ENCODE measurements at places on chromosomes 7 and 10.

DNA sequence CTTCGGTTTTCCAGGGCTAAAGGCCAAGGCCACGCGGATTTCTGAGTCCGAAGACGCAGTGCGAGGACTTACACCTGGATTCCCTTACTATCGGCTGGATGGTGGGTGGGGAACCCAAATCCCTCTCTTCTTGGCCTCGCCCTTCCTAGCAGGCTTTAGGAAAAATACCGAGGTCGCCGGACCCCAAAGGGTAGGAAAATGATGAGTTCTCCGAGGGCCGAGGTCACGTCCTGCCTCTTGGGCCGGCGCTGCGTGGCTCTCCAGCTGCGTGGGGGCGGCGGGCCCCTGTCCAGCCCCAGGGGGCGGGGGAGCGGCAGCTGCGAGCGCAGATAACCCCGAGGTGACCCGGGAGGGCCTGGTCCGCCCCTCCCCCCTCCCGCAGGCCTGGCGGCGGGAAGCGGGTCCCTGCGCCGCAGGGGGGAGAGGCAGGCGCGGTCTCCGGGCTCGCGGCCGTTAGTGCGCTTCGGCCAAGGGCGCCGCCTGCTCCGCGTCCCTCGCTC is 805 bp upstream of the HMX3 start:
- DNase-seq: no peak

DNA sequence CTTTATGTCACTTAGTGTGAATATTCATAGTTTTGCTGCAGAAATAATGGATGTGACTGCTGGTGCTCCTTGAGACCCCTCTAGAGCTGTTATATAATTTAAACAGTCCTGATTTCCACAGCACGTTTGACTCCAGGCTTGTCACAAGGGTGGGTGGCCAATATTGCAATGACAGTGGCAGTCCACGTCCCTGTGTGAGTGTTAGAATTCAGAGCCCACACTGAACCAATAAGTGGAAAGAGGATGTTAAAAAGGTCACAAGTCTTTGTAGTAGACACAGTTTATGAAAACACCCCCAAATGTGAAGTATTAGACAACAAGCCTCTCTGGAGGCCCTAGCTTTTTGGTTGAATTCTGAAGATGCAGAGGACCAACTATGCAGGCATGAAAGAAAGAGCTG is 2.0 kb downstream of the PPP1R17 start:
- DNase-seq: no peak

DNA sequence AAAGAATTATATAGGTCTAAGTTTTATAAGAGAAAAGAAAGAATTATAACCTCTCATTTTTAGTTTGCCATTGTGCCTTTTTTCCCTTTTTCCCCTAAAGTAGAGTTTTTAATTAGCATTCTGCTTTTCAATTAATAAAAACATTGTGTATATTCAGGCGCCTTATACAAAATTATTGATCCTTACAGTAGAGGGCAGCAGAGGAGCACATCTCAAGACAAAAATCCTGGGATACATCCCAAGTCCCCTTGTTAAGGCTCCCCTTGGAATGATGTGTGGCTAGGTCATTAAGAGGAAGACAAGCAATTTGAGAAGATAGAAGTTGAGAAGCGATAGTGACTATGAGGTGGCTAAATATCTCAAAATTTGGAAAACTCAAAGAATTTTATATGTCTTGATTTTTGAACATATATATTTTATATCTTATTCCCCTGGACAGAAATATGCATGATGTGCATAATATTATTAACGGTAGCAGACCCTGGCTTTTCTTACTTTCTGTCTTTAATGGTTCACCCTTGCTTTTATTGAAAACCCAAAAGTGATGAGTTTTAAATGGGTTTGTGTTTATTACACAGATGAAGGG is 19.1 kb upstream of the TPK1 start:
- no peak for DNase-seq

DNA sequence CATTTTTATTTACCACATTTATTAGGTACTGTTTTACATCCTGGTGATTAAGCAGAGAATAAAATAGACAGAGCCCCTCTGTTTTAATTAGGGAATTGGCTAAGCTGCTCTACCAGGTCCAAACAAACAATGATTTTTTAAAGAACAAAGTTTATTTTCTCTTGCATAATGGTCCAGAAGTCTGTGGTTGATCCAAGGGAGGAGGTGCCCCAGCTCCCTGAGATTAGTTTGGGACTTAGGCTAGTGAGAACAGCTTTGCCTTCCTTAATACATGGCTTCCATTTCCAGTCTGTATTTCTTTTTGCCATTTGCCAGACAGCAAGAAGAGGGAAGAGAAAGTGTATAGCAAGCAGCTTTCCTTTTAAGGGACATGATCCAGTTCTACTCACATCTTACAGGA is 2.9 kb upstream of the MIOS start:
- DNase-seq: no peak

DNA sequence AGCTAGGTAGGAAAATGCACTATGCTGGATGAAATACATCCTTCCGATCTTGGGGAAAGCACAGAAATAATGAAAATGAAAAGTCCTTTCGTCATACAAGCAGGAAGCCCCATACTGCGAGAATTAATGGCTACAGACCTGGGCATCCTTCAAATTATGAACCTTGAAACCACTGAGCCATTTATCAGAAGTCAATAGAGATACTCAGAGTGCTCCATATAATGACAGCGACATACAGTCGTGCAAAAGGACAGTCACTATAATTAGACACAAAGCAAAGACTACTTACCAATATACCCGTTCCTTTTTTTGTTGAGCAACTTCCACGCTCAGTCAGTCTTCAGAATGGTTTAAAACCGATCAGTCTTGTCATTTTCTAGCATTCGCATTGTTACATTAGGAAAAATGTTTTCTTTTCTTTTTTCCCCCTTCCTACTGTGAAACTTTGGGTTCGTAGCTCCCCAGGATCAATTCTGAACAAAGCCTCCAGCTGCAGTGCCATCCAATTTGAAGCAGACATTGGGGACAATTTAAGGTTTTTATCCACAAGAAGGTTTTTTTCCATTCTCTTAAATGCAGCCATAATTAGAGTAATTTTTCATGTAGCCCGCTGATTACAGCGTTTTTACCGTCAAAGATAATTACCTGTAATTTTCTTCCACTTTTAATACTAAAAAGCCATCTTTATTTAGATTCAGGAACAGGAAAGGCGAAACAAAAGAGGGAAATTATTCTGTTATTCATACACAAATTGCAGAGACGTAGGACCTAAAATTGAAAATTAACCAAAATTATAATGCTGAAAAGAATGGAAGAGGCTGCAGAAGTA is 6.4 kb downstream of the DLX6 start:
- no peak for DNase-seq

DNA sequence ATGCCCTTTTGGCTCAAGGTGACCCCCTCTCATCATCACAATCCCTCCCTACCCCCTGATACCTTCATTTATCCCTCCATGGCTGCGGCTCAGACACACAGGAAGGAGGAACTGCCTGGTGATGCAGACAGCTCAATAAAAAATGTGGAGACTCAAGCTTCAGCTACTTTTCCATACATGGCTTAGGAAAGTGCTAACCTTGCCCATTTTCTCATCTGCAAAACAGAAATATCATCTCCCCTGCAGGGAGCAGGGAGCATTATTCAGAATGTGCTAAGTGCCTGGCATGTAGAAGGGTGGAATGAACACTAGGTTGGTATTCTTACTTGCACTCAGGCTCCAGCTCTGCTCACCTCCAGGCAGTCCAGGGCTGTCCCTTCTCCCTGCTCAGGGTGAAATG is 23.8 kb downstream of the CXCL12 start:
- DNase-seq: no peak

DNA sequence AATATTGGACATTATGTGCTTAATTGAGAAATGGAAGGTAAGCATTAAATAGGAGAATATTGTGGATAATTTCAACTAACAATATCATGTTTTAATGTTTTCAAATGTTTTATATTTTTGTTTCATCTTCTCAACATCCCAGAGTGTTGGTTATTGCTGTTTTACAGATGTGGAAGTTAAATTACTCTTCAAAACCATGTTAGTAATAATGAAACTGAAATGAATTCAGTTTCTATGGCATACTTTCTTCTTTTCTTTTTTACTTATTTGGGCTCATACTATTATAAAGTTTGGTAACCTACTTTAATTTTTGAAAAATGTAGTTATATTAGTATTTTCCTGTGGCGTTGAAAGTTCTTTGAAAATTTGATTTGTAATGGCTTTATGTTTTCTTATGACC is 4.2 kb downstream of the GLRX3 start:
- DNase-seq: no peak

DNA sequence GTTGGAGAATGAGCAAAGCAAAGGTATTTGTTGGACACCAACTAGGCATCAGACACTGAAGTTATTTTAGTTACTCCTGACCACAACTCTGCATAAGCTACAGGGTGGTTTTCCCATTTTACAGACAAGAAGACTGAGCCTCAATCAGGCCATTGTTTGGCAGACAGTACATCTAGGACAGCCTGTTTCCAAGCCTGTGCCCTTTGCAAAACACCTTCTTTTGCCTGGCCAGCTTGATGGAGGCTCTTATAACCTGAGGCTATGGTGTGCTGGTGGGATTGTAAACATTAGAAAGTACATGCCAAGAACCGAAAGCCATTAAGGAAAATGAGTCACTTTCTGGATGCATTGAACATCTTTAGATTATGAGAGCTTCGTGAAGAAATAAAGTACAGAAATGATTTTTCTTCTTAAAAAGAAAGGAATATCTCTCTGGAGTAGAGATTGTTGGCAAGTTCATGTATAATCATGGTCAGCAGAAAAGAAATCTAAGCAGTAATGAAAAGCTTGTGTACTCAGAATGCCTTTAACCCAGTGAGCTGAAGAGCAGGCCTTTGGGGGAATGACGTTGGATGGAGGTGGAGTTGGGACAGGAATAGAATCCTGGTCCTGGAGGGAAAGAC is 140.6 kb downstream of the KIAA1217 start:
- DNase-seq: no peak

GRCh38 chr7:3453398-3453797 is 152.3 kb downstream of the SDK1 start:
- DNase-seq: no peak

- DNase-seq: no peak
Observed at GRCh38 chr7:23000597-23001360, 13.2 kb downstream of the HYCC1 start.

GRCh38 chr10:14667781-14668180 is 106.9 kb downstream of the FAM107B start:
- DNase-seq: no peak

DNA sequence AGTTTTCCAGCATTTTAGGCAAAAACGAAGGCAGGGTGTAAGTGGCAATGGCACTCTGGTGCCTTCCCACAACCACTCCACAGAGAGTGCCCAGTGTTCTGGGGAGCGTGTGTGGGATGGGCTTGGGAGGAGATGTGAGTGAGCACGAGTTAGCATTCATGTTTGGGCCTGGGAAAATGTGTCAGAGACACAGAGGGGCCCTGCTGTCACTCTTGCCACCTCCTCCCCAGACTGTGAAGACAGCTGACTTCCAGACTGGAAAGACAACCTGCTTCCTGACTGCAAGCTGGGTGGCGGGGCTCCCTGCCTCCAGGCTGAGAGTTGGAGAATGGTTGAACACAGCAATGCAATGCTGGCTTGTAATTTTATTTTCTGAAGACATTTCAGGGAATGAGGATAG is 454.5 kb upstream of the ZMIZ1 start:
- no peak for DNase-seq

DNA sequence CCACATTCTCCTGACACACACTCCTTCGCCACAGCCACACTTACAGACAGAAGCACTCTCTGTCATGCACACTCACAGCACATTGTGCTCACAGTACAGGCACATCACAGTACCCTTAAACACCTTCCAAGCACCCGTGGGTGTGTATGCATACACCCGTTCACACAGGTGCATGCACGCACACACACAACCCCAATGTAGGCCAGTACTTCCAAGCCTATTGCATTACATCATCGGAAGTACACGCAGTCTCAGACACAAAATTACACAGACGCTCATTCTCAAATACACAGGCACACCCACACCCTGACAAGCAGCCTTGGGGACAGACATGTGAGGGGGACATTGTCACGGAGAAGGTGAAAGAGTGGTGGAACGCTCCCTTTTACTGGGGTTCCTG is 11.1 kb downstream of the KAZALD1 start:
- DNase-seq: no peak

GRCh38 chr7:47332681-47333553 is 249.0 kb downstream of the TNS3 start:
- DNase-seq: no peak

- no peak for DNase-seq
Observed at GRCh38 chr7:42135728-42136127, 101.3 kb downstream of the GLI3 start.

- no peak for DNase-seq
Observed at GRCh38 chr10:105243825-105244224, 602.7 kb downstream of the SORCS3 start.

DNA sequence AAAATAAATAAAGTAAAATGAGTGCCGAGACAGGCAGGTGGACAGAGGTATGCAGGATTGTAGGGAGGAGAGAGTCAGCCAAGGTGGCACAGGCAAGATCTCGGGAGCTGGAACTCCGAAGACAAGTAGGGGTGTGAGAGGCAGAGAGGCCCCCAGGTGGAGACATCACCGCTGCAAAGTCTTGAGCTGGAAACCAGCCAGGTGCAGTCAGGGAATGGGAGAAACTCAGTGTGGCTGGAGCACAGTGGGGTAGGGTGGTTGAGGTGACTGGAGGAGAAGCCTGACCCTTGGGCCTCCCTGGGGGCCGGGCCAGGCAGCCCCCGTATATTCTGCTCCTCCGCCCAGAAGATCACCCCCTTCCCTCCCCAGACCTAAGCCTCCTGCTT is 4.2 kb downstream of the EPHB4 start:
- DNase-seq: no peak

DNA sequence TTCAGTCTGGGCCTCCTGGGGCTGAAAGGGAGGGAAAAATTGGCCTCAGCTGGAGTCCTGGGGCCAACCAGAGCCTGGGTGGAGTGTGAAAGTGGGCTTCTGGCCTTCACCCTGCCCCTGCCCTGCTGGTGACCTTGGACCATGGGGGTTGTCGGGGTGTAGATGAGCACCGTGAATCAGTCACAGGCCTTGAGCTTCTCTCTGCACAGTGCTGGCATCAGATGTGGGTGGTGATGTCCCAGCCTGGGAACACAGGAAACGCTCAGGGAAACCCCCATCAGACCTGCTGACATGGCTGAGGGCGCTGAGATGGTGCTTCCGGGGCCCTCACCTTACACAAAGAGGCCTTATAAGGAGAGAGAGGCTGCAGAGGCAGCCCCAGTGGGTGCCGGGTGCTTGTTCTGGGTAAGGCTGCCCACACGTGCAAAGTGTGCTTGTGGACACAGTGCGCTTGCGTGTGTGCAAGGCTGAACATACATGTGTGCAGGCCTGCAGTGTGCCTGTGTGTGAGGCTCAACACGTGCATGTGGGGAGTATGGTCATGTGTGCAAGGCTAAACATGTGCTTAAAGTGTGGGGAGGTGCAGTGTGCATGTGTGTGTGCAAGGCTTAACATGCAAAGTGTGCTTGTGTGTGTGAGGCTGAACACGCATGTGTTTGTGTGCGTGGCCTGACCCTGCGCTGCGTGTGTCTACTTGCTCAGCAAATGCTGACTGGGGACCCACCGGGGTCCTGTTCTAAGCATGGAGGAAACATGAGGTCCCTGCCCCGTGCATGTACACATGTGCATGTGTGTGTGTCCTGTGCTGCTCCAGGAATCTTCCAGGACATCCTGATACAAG is 6.5 kb downstream of the ARPC1B start:
- no peak for DNase-seq

- DNase-seq: no peak
Observed at GRCh38 chr7:84971360-84971759, 215.5 kb downstream of the SEMA3D start.

GRCh38 chr7:88344956-88345832 is 38.5 kb upstream of the STEAP4 start:
- no peak for DNase-seq

All from HS-27A (cell line).